ENCODE measurements at places on chromosomes 7 and 10.

GRCh38 chr10:128258421-128258976 lies 132.3 kb upstream of the MKI67 start:
- no peak for DNase-seq

GRCh38 chr10:65570143-65571010 lies 1355.5 kb upstream of the LRRTM3 start:
- peak; percentile 24 for DNase-seq

GRCh38 chr10:113775686-113776294 lies 24.3 kb downstream of the PLEKHS1 start:
- no peak for DNase-seq

- DNase-seq = no peak
Observed at GRCh38 chr7:33886149-33886623, 19.2 kb upstream of the BMPER start.

DNA sequence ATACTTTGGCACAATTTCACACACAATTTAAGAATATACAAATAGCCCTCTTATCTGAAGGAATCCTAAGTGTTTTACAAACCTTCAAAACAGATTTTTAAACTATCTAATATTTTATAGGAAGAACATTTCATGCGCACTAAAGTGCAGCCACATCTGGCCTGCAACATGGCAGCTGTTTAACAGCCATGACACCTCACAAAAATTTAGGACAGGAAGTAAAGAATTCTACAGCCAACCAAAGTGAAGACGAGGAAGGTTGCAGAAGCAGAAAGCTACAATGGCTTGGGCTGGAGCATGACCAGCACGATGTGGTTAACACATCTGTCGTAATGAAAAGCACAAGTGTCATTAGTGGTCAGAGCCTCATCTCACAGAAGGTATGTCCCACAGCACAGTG lies 238.1 kb downstream of the HPSE2 start:
- DNase-seq = no peak

- DNase-seq = peak; percentile 14
Observed at GRCh38 chr7:11533229-11533820, 298.7 kb downstream of the THSD7A start.

- no peak for DNase-seq
Observed at GRCh38 chr7:42192851-42193461, 44.1 kb downstream of the GLI3 start.

- no peak for DNase-seq
Observed at GRCh38 chr10:63670291-63670898, 149.2 kb downstream of the REEP3 start.

DNA sequence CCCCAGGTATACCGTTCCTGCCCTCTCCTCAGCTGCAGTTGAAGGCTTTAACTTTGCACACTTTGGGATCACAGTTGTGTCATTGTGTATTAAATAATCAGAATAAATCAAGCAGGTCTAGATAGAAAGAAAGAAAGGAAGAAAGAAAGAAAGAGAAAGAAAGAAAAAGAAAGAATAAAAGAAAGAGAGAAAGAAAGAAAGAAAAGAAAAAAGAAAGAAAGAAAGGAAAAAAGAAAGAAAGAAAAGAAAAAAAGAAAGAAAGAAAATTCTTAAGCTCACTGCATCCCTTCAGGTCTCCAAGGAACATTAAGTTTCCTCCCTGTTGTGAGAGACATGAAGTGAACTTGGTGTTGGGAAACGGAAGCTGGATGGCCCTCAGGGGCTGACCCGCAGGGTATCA lies 17.2 kb upstream of the TRIM24 start:
- no peak for DNase-seq

GRCh38 chr10:30784897-30785605 lies 155.5 kb upstream of the LYZL2 start:
- DNase-seq = no peak

DNA sequence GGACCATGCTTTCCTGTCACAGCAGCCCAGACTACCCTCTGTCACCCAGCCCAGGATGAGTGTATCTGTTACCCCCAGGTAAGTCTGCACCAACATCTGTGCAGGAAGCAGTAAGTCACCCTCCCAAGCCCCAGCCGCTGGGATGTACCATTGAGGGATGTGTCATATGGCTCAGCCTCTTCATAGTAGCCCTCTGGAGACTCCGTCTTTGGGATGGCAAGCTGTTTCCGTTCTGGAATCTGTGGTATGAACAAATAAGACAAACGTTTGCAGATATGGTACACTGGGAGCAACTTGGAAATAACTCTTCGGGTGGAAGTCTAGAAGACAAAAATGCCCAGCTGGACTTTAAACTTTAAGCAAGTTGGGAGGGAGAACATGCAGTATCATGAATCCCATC lies 81.3 kb downstream of the AFAP1L2 start:
- no peak for DNase-seq

- no peak for DNase-seq
Observed at GRCh38 chr10:99573790-99574189, 41.0 kb downstream of the NKX2-3 start.

- DNase-seq = no peak
Observed at GRCh38 chr10:32388258-32389027, 41.5 kb upstream of the EPC1 start.

- DNase-seq = no peak
Observed at GRCh38 chr10:102234888-102235597, 6.3 kb downstream of the PITX3 start.

GRCh38 chr7:78141522-78142281 lies 343.1 kb downstream of the PHTF2 start:
- DNase-seq = no peak

GRCh38 chr10:4296161-4296560 lies 511.2 kb upstream of the KLF6 start:
- DNase-seq = no peak

GRCh38 chr10:86644152-86644793 lies 10.1 kb upstream of the OPN4 start:
- no peak for DNase-seq

DNA sequence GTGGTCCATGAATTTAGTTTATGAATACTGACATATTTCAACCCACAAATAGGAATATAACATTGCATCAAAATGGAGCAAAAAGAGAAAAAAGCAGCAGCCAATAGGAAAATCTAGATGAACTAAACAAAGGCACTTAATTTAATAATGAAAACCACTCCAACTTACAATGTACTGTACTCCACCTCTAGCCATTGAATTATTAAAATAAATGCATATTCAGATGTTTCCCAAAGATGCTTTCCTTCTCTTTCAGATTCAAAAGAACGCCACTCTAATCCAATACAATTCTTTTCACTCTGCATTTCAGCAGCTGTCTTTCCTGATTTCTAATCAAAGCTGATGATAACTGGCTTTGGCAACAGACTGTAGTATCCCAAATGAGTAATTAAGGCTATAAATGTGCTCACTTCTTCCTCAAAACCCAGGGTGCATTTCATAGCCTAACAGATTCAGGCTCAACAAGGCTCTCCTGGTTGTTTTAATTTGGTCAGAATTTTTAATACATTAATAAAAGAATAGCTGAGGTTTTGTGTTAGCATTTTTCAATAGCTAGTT lies 577.1 kb downstream of the PARD3 start:
- DNase-seq = no peak
